Prostate gland (tissue), 2 donors: ENCODE measurements at places on chromosomes 16 and 17. TPM values are rescaled to one million over a fixed set of nuclear protein-coding genes. Genes with fewer than 3 reads are reported as not detected.

Gene GINS2
- total RNA-seq = 4.5 TPM

DNA sequence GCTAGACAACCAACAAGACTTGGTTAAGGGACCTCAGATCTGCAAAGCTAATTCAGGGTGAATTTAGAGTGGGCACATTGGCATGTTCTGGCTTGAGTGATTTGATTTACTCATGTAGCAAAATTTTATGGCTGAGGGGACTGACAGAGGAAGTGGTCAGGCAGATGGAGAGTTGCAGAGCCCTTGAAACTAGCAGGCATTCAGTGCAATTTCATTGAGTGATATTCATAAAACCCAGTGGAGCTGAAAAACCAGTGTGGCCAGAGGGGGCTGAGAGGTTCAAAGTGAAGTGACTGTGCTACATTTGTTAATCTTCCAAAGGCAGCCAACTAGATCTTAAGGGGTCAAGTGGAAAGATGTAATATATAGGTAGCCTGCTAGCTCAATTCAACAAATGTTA lies 2.2 kb upstream of the TMEM94 start:
- DNase-seq = no peak

Gene CHRNB1
- 6.9 TPM for total RNA-seq

Gene ST6GALNAC1
- 27.2 TPM for total RNA-seq

DNA sequence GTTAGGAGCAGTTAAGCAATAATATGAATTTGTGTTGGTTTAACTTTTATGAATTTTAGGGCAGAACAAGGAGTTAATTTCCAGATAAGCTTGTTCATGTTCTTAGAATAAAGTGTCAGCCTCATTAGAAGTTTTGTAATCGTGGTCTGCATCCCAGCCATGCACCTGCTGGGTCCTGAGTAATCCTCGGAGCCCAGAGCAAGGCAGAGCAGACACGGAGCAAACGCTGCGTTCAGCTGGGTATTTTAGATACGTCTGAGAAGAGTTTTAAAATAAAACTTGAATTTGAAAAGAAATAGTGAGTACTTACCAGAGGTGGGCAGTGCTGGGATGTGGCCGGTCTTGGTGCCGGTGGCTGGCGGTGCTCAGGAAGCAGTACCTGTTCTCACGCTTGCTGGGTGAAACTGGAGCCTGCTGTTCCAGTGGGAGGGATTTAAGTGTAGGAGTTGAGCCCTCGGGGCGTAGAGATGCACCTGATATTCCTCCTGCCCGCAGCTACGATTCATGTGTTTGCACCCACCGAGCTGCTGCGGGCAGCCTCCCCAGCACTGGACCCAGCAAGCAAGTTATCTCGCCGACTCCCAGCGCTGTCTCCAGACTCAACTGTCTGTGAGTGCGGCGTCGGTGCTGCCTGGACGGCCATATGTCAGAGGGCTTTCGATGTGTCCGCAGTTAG lies at the start of gene ZNF750:
ZNF750 (minus strand) TSS at position 406 of the 676 bp plus-strand sequence. CDS start 7,568 bp downstream, outside the sequence.
- peak; percentile 75 for DNase-seq

Gene SLC43A2
- 11.8 TPM for total RNA-seq
